ENCODE measurements at places on chromosomes 7 and 10.
A peak's percentile ranks its signal among the peaks of the same experiment; 100 is the strongest.

DNA sequence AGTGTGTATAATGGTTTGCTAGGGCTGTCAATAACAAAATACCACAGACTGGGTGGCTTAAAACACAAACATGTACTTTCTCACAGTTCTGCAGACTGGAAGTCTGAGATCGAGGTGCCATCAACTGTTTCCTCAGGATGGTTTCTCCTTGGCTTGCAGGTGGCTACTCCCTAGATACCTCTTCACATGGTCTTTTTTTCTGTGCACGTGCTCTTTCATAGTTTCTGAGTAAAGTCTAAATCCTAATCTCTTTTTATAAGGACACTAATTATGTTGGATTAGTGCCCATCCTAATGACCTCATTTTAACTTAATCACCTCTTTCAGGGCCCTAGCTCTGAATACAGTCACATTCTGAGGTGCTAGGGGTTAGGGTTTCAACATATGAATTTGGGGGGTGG lies 65.9 kb downstream of the AMPH start:
- DNase-seq, result no peak

DNA sequence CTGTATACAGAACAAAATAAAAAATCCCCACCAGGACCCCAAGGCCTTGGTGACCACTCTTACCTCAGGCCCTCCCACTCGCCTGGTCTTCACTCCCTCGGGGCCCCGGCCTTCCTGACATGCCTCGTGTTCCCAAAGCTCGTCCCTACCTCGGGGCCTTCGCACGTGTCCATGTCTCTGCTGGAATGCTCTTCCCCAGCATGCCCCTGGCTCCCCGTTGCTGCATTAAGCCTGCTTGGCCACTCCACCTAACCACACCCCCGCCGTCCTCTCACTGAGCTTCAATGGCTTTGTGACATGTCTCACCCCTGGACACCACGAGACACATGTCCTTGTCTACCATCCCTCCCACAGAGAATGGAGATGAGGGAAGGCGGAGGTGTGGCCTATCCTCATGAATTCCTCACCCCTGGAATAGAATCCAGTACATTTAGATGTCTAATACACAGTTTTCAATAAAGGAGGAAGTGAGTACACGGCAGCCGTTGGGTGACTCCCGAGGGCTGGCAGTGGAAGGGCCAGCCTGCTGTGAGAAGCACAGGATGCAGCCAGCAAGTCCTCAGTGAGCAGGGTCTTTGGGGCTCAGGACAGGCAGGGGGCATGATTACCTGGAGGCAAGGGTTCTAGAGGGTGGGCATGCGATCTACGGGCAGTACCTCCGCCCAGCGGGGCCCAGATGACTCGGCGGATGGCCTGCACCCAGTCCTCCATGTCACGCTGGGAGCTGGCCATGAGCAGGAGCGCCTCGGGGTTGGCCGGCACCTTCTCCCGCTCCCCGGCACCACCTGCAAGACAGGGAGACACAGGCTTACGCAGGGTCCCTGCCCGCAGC lies 125.7 kb downstream of the ARHGAP22 start:
- no peak for DNase-seq

DNA sequence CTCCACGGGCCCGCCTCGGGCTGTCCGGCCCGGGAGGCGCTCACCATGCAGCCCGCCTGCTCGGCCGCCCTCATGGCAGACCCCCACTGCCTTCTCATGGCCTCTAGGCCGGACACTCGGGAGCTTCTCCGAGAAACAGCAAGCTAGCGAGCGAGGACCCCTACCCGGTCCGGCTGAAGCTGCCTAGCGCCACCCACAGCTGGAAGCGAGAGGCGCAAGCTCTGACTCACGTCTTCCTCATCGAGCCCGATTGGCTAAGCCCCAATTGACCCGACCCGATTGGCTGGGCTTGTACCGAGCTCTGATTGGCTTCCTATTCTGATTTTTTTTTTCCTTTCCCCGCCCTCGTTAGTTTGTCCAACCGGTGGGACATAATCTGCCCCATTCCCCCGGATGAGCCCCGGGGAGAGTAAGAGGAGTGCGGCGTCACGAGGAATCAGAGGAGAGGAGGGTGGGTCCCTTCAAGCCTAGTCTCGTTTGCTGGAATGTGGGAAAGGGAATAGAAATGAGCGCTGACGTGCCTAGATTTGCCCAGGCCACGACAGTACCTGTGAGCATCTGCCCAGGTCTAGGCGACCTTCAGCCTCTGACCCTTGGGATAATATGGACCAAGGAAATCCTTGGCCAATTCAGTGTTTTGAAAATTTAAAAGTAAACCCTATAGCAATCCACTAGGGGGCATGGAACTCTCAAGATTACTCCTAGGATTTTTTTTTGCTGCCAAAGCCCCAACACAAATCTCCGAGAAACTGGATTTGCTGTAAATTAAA lies at the start of gene TYSND1:
TSS of gene TYSND1 (minus strand) at position 212 of the 770 bp plus-strand sequence. CDS start at position 98, 114 bp downstream.
- DNase-seq, result peak; percentile 89

DNA sequence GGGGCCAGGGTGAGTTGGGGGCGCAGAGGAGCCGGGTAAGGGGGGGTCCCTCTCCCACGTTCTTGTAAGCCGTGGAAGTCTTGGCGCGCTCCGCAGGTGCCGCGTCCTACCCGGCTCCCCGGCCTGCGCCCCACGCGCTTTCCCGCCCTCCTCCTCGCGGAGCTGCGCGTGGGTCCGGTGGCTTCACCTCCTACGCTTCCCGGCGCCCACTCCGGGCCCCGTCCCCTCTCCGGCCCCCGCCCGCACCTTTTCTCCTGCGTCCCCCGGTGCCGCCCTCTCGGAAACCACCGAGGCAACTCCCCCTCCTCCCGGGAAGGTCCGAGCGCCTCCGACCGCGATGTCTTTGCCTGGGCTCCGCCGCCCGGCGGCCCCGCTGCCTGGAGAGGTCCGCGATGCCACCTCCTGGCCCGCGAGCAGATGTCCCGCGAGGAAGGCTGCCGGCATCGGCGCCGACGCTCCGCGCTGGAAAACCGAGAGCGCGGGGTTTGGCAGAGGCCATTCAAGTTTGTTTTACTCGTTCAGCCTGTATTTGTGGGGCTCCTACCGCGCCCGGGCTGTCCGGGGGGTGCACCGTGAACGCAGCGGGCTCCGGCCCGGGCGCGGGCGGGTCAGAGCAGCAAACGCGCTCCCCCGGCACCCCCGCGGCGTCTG lies 2.4 kb upstream of the NKX6-2 start:
- DNase-seq, result no peak

- no peak for DNase-seq
Measured at GRCh38 chr10:66737241-66737640, 188.6 kb upstream of the LRRTM3 start.

DNA sequence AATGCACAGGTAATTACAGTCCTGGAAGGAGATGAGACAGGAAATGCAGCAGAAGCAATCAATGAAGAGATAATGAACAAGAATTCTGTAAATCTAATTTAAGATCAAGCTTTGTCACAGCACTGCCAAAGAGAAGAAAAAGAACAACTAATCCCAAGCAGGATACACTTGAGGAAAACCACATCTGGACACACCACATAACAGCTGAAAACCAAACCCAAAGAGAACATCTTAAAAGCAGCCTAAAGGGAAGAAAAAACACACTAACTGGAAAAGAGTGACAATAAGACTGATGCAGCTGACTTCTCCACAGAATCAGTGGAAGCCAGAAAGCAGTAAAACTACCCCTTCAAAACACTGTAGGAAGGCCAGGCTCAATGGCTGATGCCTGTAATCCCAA lies 10.2 kb downstream of the CYTH3 start:
- no peak for DNase-seq

GRCh38 chr10:71878327-71879034 lies 27.4 kb upstream of the PSAP start:
- DNase-seq, result no peak

DNA sequence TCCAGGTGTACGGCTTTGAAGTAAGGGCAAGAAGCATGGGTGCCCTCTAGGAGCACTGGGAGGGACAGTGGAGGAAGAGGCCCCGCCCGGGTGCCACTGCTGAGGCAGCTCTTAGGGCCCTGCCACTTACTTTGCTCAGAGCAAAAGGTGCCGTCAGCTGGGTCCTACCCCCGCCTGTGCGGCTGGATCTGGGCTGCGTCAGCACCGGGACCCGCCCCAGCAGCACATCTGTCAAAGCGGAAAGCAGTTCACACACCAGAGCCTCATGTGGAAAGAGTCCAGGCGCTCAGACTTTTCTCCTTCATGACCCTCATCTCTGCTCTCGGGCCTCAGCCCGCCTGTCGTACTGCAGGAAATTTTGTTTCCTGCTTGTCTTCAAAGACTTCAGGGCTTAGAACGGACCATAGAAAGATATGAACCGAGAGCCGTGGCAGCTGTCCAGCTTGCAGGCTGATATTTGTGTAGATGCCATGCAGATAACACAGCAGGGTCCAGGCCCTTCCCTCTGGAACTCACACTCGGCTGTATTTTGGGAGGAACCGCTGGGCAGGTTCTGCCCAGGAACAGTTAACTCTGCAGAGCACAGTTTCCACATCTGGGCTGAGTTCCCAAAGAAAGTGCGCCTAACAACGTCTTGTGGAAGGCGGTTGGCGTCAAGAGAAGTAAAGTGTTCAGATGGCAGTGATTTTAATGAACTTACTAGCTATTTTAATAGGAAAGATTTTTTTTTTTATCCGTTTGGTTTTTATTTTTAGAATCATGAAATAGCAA lies 44.3 kb upstream of the PRKAR1B start:
- no peak for DNase-seq

- no peak for DNase-seq
Measured at GRCh38 chr7:2821161-2821841, 22.8 kb downstream of the GNA12 start.

All from stimulated activated CD4-positive, alpha-beta T cell treated with anti-CD3 and anti-CD28 coated beads, Interleukin-1b, Interleukin-23, amount 100 ng/mL, for 24 hours (primary cell).